ENCODE measurements at places on chromosomes 11 and 22.

GRCh38 chr11:75840522-75840921, 25.5 kb downstream of the UVRAG start:
- DNase-seq, result no peak

- DNase-seq, result no peak
Measured at GRCh38 chr22:24695060-24695459, 79.5 kb downstream of the PIWIL3 start.

- DNase-seq, result no peak
Measured at GRCh38 chr22:36671404-36671803, 32.1 kb downstream of the CACNG2 start.

DNA sequence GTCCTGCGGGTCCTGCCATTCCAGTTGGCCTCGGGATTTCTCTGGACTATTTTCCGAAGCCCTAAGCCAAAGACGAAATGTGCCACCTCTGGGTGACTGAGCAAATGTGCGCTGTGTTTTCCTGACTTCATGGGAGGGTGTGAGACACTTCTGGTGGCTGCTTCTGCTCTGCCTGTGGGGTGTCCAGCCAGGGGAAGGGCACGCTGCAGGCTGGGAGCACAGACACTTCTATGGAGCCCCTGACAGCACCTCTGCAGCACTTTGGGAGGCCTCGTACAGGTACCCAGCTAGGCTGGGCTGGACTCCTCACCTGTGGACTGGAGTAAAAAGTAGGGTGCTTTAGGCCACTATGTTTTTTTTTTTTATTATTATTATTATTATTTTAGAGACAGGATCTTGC, 17.7 kb downstream of the TANGO2 start:
- no peak for DNase-seq

DNA sequence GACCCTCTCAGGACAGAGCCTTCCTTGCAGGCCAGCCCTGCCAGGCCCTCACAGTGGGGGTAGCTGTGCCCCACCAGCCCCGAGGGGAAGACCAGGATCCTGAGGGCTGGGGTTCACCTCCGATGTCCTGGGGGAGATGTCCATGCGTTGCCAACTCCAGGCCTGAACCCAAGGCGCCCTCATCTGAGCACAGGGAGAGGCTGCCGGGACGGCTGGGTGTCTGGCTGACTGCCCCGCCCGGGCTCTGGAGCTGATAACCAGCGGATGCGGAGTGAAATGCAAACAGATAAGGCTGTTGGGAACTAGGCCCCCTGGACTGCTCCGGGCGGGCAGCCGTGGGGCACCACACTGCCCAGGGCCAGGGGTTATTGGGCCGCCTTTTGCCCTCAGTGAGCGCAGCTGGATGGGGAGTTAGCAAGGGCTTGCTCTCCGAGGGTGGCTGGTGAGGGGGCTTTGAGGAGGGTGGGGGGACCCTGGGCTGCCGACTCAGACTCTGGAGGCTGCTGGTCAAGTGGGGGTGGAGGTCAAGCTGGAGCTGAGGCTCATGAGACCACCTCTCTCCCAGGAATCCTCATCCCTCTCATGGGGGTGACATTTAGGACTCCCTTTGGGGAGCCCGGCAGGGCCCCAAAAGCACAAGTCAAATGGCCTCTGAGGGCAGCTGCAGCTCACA, 5.6 kb upstream of the MUC6 start:
- peak; percentile 86 for DNase-seq

GRCh38 chr11:75383246-75383645, 16.1 kb upstream of the RPS3 start:
- DNase-seq, result peak; percentile 77

- DNase-seq, result no peak
Measured at GRCh38 chr11:11425806-11426205, 72.8 kb upstream of the CSNK2A3 start.

- DNase-seq, result peak; percentile 84
Measured at GRCh38 chr11:57237204-57237681, at the start of gene APLNR. Gene APLNR, minus strand, starts transcription at chr11:57237250. Its CDS starts 246 bp downstream, at chr11:57237004.

GRCh38 chr11:36108881-36109589, 165.2 kb downstream of the LDLRAD3 start:
- DNase-seq, result peak; percentile 57

DNA sequence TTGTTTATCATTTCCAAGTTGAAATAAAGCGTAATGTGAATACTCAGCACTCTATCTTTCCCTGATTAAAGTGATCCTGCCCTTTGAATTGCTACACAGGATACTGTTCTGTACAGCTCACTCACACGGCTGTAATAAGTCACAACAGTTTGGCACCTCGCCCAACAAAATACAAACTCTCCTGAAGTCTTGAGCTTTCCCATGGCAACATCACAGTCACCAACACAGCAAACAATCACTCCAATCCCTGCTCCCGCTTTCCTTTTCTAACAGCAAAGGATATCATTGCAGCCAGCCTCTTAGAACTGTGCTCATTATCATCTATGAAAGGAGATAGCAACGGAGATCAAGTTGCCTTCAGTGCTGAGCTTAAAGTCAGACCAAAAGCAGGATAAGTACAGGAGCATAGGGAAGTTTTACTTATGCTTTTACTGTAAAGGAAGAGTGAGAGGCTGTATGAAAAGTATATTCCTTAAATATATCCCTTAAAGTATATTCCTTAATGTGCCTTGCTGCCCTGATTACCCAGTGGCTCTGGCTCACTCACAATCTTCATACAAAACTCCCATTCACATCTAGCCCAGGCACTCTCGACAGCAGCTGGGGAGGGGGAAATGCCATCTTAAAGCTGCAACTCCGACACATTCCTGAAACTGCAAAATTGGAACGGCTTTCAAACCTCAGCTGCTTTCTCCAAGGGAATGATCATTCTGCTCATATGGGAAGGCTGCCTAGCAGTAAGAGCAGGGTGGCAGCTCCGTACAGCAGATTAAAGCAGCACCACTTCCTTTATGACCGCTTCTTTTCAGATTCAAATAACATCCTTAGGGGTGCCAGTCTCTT, 35.8 kb downstream of the MAML2 start:
- DNase-seq, result peak; percentile 40

- no peak for DNase-seq
Measured at GRCh38 chr22:48803948-48804810, 1023.5 kb downstream of the BRD1 start.

DNA sequence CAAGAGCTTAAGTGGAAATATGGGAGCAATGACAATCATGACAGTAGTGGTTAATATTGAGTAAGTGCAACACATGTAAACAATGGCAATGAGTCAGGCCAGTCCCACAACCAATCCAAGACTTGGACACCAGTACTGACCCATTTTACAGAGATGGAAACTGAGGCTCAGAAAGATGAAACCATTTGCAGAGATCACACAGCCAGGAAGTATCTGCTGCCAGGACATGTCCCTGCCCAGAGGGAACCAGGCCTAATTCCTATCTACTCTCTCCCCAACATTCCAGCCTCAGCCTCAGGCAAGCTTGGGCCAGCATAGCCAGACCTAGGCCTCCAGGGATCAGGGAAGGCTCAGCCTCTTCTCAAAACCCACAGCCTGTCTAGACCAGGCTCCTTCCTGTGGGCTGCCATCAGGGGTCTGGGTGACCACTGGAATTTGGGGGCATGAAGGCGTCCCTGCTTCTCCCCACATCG, 395.1 kb downstream of the MN1 start:
- no peak for DNase-seq

DNA sequence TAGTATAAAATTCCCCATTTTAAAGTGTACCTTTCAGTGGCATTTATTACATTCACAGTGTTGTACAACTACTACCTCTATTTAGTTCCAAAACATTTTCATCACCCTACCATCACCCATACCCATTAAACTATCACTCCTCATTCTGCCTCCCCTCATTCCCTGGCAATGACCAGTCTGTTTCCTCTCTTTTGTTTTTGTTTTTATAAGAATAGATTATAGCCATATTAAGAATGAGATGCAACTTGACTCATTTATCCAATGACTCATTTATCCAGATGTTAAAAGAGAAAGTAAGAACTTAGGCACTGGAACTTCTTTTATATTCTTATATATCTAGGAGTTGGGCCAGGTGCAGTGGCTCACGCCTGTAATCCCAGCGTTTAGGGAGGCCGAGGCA, 156.3 kb downstream of the FAT3 start:
- DNase-seq, result no peak

DNA sequence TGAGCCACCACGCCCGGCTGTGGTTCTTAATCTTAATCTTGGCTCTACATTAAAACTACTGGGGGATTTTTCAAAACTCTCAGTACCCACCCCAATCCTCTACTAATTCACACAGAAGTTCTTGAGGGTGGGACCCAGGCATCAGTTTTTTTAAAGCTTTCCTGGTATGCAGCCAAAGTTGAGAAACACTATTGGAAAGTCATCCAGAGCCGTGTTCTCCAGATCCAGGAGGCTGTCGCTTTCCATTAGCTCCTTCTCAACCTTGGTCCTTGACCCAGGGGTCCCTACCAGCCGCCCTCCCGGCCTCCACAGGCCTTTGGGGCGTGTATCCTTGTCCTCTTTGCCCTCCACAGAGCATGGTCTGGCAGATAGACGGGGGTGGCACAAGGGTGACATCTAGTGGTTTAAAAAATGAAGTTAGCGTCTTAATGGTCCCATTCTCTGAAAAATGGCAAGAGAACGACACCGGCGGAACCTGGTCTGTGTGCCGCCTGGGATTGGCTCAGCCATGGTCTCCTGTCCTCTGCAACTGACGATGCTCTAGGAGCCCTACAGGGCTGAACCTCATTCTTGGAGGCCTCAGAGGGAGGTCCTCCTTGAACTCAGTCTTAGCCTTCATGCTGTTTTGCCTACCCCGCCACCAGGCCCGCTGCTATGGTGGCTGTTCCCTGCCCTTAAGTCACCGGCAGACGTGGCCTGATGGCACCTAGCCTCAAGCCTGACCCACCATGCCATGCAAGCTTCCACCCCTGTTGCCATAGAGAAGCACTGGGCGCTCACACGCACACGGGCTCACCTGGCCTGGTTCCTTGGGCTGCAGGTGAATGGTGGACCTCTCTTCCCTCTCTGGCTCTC, 152.0 kb upstream of the SYN3 start:
- DNase-seq, result peak; percentile 70

DNA sequence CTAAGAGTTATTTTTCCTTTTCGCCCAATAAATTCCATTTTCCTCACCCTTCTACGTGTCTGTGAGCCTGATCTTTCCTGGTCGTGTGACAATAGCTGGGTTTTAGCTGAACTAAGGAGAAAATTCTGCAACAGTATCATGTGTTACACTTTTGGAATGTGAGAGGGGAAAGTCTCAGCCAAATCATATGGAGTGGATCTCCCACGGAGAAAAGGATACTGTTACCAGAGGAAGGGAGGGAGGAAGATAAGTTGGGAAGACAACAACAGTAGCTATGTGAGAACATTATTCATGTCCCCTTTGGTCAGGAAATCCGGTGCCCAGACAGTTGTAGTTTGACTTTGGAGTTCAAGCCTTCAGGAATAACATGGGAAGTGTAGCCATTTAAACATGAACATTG, 584.0 kb upstream of the RAG2 start:
- DNase-seq, result no peak

DNA sequence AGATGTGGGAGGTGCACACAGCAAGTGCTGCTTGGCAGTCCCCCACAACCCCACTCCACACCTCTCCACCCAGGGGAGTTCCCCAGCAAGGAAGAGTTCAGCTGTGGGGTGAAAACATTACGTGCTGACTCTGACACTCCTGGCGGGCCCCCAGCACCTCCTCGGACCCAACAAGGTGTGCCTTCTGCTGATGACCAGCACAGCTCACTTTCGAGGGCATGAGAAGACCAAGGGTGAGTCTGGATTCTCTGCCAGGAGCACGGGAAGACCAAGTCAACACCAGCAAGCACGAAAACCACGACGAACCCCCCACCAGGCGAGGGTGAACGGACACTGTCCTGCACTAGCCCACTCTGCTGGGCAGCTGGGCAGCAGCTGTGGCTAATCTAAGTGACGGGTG, 1.4 kb downstream of the ALG12 start:
- DNase-seq, result no peak

- no peak for DNase-seq
Measured at GRCh38 chr11:119453881-119454280, 30.9 kb upstream of the THY1 start.
